ENCODE measurements at places on chromosomes 6 and 20. TPM values are rescaled to one million over a fixed set of nuclear protein-coding genes. Genes with fewer than 3 reads are reported as not detected.

Gene NEURL2
- 17.9 TPM for total RNA-seq

Gene ACSS1
- total RNA-seq, result 33.7 TPM

Gene GSTA4
- 12.2 TPM for total RNA-seq

Gene NTSR1
- not detected for total RNA-seq

Gene ZC2HC1B
- not detected for total RNA-seq

Gene NKAPL
- 1.4 TPM for total RNA-seq

Gene SMPD2
- 15.3 TPM for total RNA-seq

Data from ureter (tissue), 1 donor.